C1 segment of cervical spinal cord (tissue), 14 donors: ENCODE measurements at places on chromosomes 7 and 10.

GRCh38 chr7:56081626-56082340, 11.0 kb downstream of the PHKG1 start:
- no peak for DNase-seq

- DNase-seq: no peak
Measured at GRCh38 chr7:133359449-133359848, 106.6 kb downstream of the EXOC4 start.

DNA sequence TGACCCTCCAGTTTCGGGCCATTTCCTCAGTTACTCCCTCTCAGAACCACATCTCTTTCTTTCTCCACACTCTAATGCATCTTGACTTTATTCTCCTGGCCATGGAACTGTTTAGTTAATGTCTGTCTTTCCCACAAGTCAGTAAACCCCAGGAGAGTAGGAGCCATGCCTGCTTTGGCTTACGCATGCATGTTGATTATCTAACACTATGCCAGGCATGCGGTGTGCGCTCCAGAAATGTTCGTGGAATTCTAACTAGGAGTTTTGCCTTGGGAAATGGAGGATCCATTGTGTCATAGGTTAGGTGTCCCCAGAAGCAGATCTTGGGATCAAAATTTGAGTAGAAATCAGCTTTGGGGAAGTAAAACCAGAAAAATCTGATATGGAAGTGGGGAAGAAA, 308.9 kb downstream of the GRID1 start:
- DNase-seq: no peak

- DNase-seq: no peak
Measured at GRCh38 chr7:22662036-22662435, 65.0 kb upstream of the IL6 start.

- DNase-seq: no peak
Measured at GRCh38 chr10:110817614-110818013, 54.1 kb upstream of the PDCD4 start.

DNA sequence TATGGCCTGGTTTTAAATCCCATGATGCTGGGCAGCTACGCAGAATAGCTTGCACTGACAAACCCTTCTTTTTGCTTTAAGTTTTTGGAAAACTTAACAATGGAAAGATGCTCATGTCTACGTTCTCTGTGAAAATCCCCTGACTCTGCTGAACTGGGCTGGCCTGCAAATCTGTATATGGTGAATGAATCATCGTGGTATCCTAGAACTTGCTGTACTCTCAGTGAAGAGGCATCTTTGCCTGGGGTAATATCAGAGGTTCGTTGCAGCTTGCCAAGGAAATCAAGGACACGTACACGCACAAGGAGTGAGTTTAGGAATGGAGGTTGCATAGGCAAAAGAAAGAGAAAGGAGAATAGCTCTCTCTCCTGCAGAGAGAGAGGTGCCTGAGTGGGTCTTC, 382.0 kb upstream of the ADARB2 start:
- DNase-seq: no peak

DNA sequence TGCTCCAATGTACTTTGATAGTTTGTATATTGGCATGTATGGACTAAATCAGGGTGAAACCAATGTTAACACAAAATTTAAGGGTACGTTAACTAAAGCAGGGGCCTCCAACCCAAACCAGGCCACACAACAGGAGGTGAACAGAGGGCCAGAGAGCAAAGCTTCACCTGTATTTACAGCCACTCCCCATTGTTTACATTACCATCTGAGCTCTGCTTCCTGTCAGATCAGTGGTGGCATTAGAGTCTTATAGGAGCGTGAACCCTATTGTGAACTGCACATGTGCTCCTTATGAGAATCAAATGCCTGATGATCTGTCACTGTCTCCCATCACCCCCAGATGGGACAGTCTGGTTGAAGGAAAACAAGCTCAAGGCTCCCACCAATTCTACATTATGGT, 62.0 kb upstream of the SCIN start:
- no peak for DNase-seq

GRCh38 chr10:89233033-89233432, 18.5 kb downstream of the LIPA start:
- no peak for DNase-seq

DNA sequence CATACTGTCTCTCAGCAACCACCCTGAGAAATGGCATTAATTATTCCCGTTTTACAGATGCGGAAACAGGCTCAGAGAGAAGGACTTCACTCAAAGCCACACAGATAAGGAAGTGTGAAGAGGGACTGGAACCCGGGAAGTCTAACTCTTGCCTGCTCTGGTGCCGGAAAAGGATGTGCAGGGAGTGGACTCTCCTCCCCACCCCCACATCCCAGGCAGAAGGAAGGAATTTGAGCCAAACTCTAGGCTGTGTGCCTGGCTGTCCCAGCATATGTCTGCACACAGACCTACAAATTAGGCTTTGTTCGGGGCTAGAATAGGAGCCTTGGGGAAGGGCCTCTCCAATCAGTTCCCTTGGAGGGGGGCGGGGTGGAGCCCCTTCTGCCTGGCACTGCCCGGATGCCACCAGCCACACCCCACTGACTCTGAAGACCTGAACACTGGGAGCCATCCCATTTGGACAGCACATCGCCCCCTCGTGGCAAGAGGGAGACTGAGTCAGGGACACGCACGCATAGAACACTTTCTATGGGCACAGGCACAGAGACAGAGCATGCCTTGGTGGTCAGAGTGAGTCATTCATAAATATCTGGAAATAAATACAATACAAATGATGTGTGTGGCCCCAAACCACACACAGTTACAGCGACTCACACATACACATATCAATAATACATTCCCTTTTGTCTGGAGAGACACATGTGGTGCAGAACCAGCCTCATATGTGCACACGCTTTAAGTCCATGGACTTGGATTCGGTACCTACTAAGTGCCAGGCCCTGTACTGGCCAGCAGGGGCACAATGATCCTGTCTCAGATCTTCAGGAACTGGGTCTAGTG, 13.1 kb downstream of the LZTS2 start:
- peak; percentile 71 for DNase-seq

DNA sequence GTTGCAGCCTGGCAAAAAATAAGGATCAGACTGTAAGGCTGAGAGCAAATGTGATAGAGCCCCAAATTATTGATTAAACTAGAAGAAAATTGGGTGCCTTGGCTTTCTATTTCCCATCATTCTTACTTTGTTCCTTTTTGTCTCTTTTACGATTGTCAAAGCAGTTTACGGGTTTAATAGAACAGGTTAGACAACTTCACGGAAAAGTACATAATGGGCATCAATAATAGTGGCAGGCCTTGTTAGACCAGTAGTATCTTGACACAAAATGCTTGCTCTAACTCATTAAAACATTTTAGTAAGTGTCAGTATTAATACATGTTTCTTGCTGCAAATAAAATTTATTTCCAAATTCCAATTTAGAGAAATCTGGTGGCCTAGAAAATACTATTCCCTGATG, 14.5 kb upstream of the GGCT start:
- no peak for DNase-seq

- no peak for DNase-seq
Measured at GRCh38 chr7:27897441-27897847, 157.5 kb downstream of the TAX1BP1 start.

DNA sequence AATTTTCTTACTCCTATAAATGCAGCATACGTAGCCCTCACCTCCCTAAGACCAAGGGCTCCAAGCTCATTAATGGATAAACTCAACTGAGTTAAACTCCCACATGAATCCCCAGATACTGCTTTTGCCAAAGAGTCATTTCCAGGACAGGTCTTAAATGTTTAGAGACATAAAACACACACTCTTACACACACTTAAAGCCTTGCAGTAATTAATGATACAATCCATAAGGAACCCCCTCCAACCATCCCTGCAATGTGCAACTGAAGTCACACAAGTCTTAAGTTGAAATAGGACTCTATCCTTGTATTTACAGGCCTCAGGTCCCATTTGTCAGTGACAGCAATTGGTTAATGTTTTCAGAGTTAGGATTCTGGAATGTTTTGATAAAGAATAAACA, 194.1 kb downstream of the FANK1 start:
- no peak for DNase-seq

- no peak for DNase-seq
Measured at GRCh38 chr7:12968836-12969422, 281.5 kb downstream of the ARL4A start.

GRCh38 chr7:28617308-28617880, 205.1 kb downstream of the CREB5 start:
- no peak for DNase-seq

DNA sequence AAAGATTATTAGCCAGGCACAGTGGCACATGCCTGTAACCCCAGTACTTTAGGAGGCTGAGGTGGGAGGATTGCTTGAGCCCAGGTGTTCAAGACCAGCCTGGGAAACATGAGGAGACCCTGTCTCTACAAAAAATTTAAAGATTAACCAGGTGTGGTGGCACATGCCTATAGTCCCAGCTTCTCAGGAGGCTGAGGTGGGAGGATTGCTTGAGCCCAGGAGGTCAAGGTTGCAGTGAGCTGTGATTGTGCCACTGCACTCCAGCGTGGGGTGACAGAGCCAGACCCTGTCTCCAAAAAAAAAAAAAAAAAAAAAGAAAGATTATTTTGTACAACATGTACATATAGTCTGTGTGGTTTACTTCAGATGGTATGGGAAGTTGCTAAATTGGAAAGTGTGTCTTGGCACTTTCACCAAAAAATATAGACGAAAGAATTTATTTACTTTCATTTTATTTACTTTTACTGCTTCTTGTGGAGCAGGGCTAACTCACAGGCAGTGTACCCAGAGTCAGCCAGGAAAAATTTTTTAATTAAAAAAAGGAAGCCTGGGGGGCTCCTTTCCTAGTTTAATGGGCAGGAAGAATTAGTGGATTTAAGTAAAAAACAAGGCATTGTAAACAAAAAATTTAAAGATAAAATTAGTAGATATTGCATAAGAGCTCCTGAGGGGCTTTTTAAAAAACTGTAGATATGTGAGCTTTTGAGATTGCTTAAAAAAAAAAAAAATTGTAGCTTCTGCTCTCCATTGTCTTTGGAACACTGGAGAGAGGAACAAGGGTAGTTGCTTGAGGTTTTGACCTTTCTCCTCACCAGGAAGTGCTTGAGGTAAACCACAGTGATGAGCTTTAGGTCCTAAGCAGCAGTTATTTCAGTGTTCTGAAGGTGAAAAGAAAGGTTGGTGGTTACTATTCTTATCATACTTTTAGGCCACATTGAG, 44.6 kb upstream of the VDAC2 start:
- no peak for DNase-seq

DNA sequence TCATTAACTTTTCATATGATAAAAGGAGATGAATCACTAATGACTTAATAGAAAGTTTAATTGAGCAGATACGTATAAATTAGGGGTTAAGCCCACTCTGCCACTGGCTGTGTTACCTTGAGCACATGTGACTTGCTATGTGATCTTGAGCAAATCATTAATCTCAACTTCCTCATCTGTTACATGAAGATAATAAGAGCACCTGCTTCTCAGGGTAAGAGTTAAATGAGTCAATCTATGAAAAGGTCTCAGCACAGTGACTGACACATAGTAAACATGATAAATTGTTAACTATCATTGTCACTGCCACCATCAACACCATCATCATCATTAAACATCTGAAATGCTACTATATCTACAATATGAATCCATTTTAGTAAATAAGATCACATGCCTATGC, 110.8 kb downstream of the TPK1 start:
- DNase-seq: no peak

- no peak for DNase-seq
Measured at GRCh38 chr10:34092891-34093290, 722.2 kb downstream of the PARD3 start.

DNA sequence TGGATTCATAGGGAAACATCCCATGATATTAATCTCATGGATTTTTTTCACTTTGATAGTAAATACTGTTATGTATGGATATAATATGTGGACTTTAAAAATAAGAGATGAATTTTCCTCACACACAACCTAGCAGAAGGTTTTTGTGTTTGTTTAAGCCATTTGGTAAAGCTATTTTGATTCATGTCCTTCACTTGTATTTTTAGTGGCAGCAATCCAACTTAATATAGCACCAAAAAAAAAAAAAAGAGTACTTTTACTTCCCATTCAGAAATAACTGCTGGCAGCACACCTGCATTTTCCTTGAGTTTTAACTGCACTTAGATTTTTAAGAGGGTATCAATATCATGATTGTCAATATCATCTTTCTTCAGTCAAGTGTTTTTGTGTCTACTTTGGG, 60.0 kb downstream of the MCMBP start:
- no peak for DNase-seq

DNA sequence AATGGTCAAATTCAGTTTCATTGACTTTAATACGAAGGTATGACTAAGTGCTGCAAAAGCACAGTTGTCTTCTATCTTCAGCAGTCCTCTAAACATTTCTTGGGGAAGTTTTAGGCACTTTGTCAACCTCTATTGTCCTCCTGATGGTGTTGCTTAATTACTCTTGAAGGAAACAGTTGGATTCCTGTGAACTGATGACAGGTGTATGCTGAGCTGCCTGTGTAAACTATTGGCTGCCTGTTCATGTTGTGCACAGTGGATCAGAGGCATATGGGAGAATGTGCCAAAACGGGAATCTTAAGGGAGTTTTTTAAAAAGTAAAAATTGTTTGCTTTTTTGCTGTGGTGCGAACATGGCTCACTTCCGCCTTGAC, 221.0 kb downstream of the AUTS2 start:
- DNase-seq: no peak

DNA sequence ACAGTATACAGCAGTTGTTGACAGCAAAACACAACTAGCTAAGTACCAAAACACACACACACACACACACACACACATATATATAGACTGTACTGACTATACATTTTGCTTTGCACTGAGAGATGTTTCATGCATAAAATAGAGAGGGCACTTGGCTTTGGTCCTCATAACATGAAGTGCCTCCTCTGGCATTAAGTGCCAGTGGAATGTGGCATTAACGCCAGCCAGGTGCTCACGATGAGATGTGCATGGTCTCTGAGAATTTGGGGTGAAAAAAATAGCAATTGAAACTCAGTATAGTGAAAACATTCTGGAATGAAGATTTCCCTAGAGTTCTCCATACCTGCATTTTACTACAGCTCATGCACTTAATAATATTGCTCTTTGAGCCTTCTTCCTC, 70.0 kb upstream of the INSYN2A start:
- no peak for DNase-seq

DNA sequence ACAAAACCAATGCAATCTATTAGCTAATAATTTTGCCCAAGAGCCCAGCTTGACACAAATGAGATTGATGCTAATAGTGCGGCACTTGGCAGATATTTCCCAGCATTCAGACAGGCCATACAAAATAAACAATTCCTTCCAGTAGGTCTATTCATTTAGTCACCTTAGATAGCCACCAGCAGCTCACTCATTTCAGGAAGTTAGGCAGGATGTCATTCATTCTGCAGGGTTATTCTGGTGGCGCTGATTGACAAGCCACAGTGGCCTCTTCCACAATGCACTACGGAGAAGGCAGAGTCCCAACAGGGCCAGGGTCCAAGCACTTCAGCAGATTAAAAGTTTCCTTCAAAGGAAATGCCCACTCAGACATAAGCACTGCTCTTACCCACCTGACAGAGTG, 55.8 kb downstream of the PIK3AP1 start:
- no peak for DNase-seq

GRCh38 chr7:74104702-74105101, 21.1 kb downstream of the LIMK1 start:
- no peak for DNase-seq

GRCh38 chr7:113321201-113321600, 202.8 kb upstream of the SMIM30 start:
- DNase-seq: no peak
